Hematopoietic multipotent progenitor cell (in vitro differentiated cells): ENCODE measurements at places on chromosomes 11 and 22. TPM values are rescaled to one million over a fixed set of nuclear protein-coding genes. Genes with fewer than 3 reads are reported as not detected.

Gene TST
- 35.0 TPM for total RNA-seq

Gene MMP13
- not detected for total RNA-seq

GRCh38 chr11:65572356-65573051 lies at the start of gene FAM89B:
Gene FAM89B, plus strand, starts transcription at chr11:65572538. Its CDS starts 132 bp downstream, at chr11:65572670.
- peak; percentile 94 for DNase-seq

Gene HTR3A
- total RNA-seq = under 0.01 TPM

Gene SMIM38
- 0.54 TPM for total RNA-seq
